ENCODE measurements at places on chromosomes 3 and 15.

DNA sequence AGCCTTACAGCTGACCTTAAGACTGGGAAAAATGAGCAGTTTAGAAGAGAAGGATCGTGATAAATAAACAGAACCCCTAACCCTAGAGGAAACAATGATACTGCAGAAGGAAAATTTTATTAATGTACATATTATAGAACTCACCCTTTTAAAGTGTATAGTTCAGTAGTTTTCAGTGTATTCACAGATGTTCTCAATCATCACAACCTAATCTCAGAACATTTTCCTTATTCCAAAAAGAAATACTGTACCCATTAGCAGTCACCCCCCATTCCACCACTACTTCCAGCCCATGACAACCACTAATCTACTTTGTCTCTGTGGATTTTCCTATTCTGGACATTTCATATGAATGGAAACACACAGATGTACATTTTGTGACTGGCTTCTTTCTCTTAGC is 90.2 kb upstream of the AGTR1 start:
- DNase-seq, result no peak

GRCh38 chr3:155347901-155348300 is 54.4 kb upstream of the STRIT1 start:
- no peak for DNase-seq

GRCh38 chr3:105140899-105141367 is 225.8 kb upstream of the ALCAM start:
- no peak for DNase-seq

- no peak for DNase-seq
These were observed 375.2 kb upstream of the EPHA3 start for GRCh38 chr3:88732186-88732585.

- DNase-seq, result no peak
These were observed 52.2 kb downstream of the FBLN2 start for GRCh38 chr3:13600950-13601691.

DNA sequence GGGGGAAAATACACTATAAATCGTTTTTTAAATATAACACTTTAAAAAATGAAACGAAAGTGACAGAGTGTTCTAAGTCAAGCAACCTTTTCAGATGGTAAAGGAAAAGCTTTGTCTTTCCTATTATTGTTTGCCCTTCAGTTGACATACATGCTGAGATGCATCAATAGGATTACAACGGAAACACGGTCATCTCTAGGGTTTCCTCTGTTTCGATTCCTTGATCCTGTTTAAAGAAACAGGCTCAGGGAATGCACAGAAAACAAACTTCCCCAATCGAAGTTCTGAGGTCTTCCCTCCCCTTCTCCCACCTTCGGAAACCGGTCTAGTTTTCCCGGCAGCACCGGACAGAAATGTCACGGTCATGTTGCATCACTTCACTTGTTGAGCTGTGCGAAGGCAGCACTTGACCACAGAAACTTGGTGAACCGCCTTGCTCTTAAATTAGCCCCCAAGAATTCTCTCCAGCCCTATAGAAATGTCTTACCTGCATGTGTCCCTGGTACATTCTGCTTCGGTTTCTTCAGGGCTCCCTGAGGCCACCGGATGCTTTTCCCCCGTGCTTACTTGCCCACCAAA is 556 bp downstream of the PEX5L start:
- no peak for DNase-seq

DNA sequence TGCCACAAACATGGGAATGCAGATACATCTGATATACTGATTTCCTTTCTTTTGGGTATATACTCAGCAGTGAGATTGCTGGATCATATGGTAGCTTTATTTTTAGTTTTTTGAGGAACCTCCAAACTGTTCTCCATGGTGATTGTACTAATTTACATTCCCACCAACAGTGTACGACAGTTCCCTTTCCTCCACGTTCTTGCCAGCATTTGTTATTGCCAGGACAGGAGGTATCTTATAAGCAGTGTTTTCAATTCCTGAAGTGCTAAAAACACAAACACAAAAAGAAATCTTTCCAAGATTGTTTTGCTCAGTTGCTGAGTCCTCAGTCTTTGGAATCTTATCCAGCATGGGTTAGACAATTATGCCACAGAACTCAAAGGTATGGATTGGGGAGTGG is 13.5 kb downstream of the GTF2E1 start:
- no peak for DNase-seq

- DNase-seq, result no peak
These were observed 72.9 kb downstream of the RPN1 start for GRCh38 chr3:128577711-128578110.

GRCh38 chr3:189325454-189325853 is 153.7 kb downstream of the TPRG1 start:
- no peak for DNase-seq

- no peak for DNase-seq
These were observed 173.7 kb downstream of the CDIN1 start for GRCh38 chr15:36753173-36753572.

DNA sequence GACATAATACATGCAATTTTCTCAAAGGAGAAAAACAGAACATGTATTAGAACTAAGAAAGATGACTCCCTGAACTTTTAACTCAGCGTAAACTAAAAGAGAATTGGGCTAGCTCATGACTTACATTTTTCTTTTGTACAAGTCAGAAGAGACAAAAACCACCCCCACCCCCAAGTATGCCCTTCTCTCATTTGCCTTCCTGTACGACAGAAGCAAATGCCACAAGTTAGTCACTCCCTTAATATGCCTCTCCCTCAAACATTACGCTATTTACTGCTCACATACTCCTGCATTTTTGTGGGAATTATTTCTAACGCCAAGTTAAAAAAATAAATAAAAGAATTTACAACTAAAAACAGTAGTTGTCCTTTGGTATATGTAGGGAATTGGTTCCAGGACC is 22.0 kb downstream of the CPEB1 start:
- DNase-seq, result no peak

GRCh38 chr15:43135351-43135750 is 2.0 kb downstream of the TMEM62 start:
- no peak for DNase-seq

DNA sequence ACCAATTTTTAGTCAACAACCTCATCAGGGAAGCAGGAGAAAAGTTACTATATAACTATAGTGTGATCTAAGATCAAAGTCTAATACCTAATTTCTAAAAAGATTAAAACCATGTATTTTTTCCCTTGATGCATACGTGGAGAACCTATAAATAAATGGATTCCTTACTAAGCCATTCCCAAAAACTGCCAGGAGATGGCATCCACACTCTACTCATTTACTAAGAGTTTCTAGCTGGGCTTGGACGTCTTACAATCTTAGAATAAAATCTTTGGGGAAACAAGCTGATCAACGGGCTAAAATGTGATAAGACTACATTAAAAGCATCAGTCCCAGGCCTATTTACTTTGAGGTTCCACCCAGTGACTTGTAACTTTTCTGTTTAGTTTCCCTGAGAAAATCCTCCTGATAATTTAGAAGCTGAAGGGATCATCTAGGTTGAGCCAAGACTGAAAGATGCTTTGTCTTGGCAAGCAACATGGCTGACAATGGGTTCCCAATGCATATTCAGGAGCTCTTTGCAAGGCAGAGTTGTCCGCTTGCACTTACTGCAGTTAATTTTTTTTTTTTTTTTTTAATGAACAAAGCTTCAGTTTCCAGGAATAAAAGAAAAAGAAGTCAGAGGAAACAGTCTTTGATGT is 85.5 kb upstream of the FGF12 start:
- DNase-seq, result no peak

DNA sequence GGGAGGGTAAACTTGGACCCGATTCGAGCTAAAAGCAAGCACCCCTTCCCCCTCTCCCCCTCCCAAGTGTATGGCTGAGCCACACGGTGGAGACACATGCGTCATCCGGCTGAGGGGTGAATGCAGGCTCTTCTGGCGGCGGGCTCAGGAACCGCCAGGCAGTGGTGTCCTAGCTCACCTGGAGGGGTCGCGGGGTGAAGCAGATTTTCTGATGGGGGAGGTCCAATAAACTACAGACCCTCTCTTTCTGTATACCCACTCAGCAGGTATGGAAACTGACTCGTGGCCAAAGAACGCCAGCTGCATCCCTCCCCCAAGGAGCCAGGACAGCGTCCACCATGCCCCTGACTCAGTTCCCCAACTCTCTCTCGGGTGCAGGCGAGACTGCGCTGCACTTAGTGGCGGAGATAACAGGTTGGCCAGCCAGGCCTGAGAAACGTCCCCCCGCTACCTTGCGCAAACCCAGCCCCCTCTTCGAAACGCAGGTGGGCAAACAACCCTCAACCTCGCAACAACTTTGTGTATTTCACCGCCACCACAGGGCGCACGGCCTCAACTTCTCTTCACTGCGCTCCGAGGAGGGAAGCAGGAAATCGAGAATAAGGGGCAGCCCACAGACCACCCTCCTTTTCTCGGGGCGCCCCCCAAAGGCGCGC is 1.3 kb downstream of the MAGI1 start:
- DNase-seq, result no peak

GRCh38 chr3:100041328-100041749 is 73.0 kb downstream of the FILIP1L start:
- no peak for DNase-seq

- DNase-seq, result no peak
These were observed 782 bp upstream of the BCL6 start for GRCh38 chr3:187746059-187746441.

GRCh38 chr3:163043074-163043473 is 1546.5 kb downstream of the OTOL1 start:
- DNase-seq, result no peak

DNA sequence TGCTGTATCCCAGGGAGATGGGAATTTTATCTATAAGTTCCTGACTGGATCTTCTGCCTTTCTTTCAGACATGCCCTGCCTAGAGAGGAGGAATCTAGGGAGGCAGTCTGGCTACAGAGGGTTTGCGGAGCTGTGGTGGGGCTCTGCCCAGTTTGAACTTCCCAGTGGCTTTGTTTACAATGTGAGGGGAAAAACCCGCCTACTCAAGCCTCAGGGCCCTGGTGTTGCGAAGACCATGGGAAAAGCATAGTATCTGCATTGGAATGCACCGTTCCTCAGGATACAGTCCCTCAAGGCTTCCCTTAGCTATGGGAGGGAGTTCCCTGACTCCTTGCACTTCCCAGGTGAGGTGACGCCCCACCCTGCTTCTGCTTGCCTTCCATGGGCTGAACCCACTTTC is 168.7 kb downstream of the TMEM108 start:
- DNase-seq, result no peak

GRCh38 chr3:107216711-107217110 is 160.5 kb upstream of the CCDC54 start:
- no peak for DNase-seq

DNA sequence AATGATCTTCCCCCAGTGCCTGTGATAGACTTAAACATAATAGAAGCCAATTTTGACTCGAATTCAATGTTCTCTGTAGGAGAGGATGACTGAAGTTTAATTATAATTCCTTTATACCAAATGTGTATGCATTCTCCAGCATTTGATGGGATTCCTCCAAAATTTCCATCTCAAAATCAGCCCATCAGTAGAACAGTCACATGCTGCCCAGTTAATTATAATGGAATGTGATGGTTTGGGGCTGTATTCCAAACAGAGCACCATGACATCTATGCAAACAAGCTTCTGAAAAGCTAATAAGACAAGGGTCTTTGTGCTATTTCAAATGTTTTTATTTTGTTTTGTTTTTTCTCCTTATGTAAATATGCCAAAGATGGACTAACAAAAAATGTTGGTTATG is 127.7 kb upstream of the SPATA16 start:
- DNase-seq, result no peak

DNA sequence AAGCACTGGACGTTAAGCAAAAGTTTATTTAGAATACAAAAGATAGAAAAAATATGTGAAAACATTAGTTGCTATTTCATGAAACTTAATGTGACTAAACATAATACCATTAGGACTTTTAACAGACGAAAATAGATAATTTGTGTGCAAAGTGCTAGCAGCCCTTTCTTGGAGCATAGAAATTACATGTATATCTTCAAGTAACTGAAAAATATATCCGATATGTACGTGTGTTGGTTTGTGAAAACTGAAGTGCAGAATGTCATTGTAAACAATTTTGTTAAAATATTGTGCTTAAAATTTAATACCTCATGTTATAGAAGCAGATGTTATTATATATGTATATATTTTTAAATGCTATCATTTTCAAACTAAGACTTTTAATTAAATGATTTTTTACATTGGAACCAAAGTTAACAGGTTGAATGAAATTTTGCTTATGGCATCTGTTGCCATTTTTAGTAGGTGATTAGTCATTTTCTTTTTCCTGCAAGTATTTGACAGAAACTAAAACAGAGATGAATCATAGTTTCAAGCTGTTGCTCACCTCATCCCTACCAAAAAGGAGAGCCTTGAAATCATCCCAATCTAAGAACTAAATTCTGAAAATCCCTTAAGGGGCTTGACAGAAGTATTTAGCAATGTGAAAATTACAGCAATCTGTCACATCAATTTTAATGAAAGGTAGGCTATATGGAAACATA is 334.8 kb downstream of the NAALADL2 start:
- DNase-seq, result no peak

DNA sequence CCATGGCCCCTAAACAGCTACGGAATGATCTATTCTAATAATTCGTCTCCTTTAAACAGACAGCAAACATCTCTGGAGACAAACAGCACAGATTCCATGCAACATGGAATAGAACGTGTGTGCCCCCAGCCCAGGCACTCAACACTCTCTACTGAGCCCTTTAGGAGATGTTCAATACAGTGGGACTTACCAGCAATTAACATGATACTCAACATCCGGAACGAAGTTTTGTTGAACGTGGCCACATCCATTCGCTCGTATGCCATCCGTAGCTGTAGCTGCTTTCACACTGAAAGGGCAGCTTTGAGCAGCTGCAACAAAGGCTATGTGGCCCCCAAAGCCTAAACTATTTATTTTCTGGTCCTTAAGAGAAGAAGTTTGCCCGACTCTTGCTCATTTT is 3.5 kb downstream of the ADAMTS17 start:
- no peak for DNase-seq

DNA sequence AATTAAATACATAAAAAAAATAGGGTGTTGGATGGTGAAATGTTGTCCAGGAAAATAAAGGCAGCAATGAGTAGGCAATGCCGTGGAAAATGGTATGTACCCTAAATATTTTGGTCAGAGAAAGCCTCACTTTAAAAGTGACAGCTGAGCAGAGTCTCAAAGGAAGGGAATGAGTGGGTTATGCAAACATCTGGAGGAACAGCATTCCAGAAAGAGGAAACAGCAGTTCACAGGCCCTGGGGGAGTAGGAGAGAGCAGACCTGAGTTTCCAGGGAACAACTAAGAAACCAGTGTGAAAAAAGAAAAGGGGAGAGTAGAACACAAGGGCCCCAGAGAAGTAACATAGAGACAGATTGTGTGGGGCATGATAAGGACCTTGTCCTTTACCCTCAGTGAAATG is 230.0 kb upstream of the CNTN3 start:
- DNase-seq, result no peak

DNA sequence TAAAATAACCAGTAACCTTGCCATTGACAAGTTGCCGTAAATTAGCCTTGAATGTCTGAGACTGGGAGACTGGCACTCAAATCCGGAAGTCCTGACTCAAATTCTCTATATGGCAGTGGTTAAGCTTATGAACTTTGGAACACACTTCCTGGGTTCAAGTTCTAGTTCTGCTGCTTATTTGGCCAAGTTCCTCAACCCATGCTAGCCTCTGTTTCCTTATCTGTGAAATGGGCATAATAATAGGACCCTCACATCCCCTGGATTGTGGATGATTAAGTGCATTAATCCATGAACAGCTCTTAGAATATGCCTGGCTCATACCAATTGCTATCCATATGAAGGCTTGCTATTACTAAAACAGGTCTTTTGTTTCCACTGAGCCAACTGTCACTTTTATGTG is 311.5 kb downstream of the EDEM1 start:
- no peak for DNase-seq
